ENCODE measurements at places on chromosomes 5 and 9.

DNA sequence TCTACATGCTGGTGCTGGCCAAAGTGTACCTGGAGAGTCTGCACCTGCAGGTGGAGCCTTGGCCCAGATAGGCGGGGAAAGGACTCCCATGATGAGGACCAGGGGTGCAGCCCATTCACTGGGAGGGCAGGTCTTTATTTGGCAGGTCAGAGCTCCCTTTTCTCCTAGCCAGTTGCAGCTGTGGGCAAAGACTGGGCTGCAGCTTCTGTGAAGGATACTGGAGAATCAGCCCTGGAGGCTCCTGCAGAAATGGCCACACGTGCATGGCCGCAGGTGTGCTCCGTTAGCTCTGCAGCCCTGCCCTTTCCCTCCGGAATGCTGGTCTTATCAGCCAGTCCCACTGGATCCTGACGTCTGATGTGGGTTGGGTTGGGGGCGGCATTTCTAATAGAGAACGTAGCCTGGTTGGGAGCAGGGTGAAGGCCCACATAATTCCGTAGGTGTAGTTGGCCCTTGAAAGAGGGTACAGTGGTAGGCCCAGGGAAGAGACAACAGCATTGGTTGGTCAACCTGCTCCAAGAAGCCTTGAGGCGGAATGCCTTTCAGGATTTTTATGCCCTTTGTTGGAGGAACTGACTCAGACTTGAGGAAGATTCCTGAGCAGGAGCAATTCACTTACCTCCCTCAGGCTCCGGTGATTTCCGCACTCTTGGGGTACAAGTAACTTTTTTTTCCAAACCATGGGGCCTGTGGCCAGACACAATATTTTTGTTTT lies 22.0 kb upstream of the TIFAB start:
- DNase-seq = no peak

DNA sequence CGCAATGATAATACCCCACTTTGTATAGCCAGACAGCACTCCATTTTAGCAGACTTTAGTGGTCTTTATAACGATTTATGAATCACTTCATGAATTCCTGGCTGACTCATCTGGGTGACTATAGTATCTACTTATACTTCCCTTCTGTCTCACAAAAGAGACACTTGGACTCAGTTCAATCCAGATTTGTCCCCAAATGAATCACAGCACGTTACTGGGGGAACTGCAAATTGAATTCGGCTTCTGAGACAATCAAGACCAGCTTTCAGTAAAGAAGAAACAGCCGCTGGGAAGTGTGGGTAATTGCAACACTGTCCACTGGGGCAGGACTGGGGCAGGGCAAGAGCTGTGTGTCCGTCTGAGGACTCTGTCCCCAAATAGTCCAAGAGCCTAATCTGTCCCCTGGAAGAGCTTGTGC lies 337.3 kb upstream of the RFX3 start:
- no peak for DNase-seq

DNA sequence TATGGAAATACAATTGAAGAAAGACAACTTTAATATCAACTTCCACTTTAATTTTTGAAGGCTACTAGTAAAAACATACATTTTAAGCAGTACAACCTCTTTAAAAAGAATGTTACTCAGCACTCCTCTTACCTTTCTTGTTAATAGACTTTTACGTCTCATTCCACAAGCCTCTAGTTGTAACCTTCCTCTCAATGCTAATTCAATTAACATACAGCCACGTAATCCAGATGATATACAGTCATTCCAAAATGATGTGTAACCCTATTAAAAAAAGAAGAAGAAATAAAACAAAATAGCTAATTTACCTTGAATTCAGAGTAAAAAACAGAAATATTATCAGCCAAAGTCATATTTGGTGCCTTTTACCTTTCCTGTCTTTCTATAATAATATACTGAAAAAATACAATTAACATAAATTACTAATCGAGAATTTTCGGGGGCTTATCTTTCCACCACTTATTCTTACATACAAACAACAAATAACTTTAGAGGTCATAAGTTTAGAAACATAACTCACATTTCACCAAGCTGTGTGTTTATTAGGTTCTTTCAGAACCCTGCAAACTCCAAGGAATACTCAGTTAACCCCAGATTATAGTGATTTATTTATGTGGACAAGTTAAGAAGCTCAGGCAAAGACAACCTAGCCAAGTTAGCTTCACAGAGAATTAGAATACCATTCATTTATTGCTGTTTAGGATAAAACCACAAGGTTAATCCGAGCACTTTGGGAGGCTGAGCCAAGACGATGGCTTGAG lies 30.3 kb downstream of the GOLPH3 start:
- DNase-seq = no peak

DNA sequence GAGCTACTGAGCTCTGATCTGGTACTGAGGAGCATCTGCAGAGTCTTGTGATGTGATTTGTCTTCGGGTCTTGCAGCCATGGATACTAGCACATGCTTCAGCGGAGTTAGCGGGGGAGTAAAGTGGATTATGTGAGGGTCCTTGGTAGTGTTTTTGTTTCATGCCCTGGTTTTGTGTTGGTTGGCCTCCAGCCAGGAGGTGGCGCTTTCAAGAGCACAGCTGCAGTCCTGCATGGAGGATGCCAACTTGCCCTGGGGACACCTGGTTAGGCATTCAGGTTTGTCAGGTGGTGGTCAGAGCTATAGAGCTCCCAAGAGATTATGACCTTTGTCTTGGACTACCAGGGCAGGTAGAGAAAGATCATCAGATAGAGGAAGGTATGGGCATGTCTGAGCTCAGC lies 185.8 kb upstream of the CDH6 start:
- DNase-seq = no peak

DNA sequence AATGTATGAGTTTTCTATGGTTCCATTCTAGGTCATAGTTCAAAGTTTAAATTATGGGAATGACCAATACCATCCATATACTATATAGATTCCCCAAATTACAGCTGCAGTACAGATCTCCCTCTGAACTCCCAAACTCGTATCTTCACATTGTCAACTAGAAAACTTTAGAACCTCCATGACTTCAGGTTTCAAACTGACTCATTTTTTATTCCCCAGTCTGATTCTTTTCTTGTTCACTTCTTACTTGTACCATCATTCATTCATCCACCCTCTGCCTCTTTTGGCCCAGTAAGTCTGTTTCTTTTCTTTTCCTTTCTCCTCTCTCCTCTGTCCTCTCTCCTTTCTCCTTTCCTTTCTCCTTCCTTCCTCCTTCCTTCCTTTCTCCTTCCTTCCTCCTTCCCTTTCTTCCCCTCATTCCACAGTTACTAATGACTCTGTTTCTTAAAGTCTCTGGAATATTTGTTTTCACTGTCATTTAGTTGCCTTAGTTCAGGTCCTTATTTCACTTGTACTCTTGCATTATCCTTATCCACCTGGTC lies 30.5 kb downstream of the RAD23B start:
- DNase-seq = no peak

DNA sequence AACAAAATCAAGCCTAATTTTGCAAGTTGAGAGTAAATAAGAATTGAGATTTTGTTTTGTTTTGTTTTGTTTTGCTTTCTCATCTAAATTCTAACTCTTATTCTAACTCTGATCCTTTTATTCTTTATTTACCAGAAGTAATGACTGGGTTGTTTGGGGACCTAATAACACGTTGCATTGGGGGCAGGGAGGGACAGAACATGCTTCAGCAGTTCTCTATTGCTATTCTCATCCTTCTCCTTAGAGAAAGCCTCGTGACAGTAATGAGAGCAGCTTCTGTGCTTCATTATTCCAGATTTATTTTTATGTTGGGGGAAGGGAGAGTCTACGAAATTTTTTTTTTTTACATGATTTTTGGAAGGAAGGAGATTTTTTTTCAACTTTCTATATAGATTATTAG lies 21.1 kb downstream of the CPEB4 start:
- DNase-seq = no peak

GRCh38 chr9:109781086-109781485 lies 1.1 kb downstream of the PALM2AKAP2 start:
- no peak for DNase-seq

DNA sequence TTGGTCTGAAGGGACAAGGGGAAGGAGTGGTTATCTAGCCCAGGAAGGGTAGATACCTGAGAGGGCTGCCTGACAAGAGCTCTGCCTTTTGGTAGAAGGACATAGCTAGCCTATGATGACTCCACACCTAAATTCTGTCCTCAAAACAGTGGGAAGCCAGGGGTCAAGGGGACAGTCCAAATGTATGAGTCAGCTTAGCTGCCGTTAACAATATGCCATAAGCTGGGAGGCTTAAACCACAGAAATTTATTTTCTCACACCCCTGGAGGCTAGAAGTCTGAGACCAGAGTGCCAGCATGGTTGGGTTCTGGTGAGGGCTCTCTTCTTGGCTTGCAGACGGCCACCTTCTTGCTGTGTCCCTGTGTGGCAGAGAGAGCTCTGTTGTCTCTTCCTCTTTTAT lies 306.4 kb downstream of the NTRK2 start:
- no peak for DNase-seq

DNA sequence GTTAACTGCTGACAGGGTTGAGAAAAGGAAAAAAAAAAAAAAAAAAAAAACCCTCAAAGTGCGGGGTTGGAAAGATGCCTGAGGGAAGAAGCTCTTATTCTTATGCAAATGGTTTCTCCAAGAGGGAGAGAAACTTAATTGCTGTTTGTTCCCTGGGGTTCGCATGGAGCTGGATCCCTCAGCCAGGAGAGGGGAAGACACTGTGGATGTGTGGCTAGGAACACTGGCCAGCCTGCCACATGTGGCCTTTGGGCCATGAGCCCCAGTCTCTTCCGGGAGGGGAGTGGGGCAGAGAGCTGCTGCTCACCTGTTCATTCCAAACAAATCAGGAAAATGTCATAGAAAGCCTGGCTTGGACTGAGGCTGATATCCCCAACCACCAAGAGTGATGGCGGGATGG lies 9.4 kb upstream of the SCGB3A2 start:
- DNase-seq = no peak

GRCh38 chr9:115194216-115194615 lies 76.3 kb upstream of the TNC start:
- DNase-seq = no peak

Data from CD4-positive, alpha-beta T cell treated with Interleukin-15 for 4 hours (primary cell).